Activated T-helper 1 cell treated with anti-CD3 and anti-CD28 coated beads, Interleukin-2, amount 50 U/mL, for 16 hours (primary cell): ENCODE measurements at places on chromosomes 2 and 18.

DNA sequence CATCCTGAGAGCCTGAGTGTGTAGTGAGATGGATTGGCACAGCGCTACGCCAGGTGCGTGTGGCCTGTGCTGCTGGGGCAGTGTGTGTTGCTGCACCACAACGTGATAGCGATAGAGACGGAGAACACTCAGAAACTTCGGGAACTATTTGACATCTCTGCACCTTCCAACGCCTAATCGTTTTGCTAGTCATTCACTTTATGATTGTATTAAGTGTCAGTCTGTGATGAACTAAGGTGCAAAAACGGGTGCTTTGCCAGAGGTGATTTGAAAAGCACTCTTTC, 26.0 kb upstream of the IGFBP2 start:
- no peak for DNase-seq

DNA sequence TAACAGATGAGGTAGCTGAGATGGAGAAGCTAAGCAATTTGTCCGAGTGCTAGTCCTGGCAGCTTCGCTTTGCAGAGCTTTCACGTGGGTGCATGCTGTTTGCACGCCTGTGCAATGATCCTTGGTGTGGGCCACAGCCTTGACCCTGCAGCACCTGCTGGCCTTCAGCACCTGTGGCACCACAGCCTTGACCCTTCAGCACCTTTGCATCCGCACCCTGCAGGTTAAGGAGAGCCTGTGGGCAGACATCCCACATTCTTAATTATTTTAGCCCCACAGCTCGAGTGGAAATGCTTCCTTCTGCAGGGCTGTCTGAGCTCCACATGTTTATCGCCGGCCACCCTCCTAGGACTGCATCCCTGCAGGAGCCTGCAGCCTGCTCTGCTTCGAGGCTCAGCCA, 19.3 kb downstream of the NCK2 start:
- DNase-seq, result no peak

- DNase-seq, result no peak
Observed at GRCh38 chr2:20599861-20600461, 50.9 kb downstream of the HS1BP3 start.

GRCh38 chr2:184338771-184339170, 259.6 kb upstream of the ZNF804A start:
- DNase-seq, result no peak

DNA sequence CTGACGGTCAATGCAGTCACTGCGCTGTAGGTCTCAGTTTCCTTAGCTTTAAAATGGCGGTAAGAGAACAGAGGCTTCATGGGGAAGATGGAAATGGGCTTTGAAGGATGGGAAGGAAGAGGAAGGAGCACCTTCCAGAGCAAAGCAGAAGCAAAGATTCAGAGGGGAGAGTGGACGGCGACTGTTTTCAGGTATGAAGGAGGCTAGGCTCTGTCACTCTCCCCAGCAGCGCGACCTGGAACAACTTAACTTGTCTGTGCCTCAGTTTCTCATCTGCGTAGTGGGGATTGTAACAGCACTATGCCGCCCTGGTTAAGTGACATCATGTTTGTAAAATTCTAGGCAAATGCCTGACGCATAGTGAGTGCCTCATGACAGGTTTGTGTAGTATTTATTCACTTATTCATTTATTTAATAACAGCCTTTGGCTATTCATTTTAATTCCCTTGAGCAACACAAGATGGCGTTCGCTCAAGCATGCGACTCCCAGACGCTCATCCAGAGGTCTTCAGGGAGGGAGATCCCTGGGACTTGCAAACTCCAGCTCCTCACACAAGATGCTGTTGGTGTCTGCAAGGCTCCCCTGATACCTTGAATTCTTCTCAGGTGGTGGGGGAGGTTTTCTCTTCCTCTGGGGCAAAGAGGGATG, 336.3 kb downstream of the DYSF start:
- DNase-seq, result no peak

- no peak for DNase-seq
Observed at GRCh38 chr2:161369311-161369710, 46.8 kb upstream of the TBR1 start.
